ENCODE measurements at places on chromosomes 2 and 18.

GRCh38 chr2:65357095-65357958, 75.1 kb downstream of the SPRED2 start:
- no peak for DNase-seq

GRCh38 chr2:214569419-214570035, 158.7 kb downstream of the VWC2L start:
- no peak for DNase-seq

DNA sequence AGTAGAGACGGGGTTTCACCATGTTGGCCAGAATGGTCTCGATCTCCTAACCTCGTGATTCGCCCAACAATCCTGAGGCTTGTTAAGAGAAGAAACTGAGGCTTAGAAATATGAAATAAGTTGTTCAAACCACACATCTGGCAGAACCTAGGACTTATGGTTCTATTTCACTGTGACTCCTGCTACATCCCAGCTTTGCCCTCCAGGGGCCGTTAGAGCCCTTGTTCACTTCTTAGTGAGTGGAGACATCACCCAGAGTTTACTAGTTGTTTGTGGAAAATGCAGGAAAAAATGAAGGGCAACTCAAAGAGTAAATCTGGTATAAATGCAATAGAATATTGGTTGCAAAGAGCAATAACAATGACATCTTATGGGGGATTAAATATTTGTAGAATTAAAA, 43.9 kb downstream of the MARCHF4 start:
- DNase-seq = no peak

GRCh38 chr2:217880891-217881290, 121.9 kb downstream of the TNS1 start:
- DNase-seq = no peak

DNA sequence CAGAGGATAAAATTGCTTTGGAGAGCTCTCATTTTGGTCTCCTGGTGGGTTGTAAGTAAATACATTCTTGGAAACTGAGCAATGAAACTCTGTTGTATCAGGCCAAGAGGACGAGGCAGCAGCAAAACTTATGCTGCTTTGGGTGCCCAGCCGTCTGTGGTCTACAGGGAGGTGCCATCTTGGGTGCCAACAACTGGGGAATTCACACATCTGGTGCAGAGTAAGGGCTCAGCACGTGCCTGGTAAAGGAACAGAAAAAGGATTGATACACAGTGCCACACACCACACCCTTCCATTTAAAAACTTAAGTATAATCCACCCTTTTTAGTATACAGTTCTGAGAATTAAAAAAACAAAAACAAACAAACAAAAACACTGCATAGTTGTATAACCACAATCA, 221.9 kb downstream of the TSN start:
- no peak for DNase-seq

GRCh38 chr2:20490300-20491181, 43.7 kb downstream of the RHOB start:
- no peak for DNase-seq

- DNase-seq = no peak
Measured at GRCh38 chr2:134640494-134640893, 78.3 kb downstream of the TMEM163 start.

GRCh38 chr2:125296742-125297141, 1271.7 kb downstream of the CNTNAP5 start:
- DNase-seq = no peak

DNA sequence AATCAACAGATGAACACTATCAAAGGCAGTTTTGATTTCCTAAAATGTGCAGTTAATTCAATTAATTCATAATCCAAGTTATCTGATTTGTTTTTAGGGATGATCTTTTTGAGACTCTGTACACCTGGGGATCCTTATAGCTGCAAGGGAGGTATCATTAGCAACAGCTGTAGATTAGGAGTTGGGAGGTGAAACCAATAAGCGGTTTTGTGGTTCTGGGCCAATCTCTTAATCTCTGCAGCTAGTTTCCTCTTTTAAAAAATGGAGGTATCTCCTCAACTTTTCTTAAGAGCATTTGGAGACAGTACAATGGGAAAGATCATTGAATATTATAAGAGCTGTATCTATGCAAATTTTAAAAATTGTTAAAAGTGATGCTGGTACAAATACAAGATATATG, 126.0 kb downstream of the MC4R start:
- no peak for DNase-seq

GRCh38 chr2:206798000-206798399, 32.6 kb downstream of the FASTKD2 start:
- DNase-seq = no peak

DNA sequence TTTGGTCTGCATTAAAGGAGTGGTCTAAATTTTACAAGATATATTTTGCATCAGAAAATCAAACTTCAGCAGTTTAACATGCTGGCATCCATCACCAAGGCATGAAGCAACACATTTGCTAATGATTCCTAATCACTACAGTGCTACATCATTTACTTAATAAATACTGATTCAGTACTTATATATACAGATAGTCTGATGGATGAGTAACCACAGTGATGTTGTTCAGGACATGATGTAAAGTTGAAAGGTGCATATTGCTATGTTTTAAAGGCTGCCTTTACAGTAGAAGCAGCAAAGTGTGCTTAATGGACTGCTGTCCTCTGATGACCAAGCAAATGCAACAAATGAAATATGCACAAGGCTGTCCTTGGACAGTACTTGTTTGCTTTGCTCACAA, 11.1 kb downstream of the SUPT7L start:
- no peak for DNase-seq

DNA sequence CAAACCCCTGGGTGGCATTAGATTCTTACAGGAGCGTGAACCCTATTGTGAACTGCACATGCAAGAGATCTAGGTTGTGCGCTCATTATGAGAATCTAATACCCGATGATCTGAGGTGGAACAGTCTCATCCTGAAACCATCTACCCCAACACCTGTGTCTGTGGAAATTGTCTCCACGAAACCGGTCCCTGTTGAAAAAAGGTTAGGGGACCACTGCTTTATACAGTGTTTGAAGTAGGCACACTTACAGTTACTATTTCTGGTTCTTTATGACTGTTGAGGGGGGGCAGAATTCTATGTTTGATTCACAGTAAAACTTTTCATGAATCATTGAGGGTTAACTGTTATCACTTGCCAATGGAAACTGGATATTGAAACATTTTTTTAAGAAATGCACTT, 72.0 kb downstream of the RIF1 start:
- no peak for DNase-seq

DNA sequence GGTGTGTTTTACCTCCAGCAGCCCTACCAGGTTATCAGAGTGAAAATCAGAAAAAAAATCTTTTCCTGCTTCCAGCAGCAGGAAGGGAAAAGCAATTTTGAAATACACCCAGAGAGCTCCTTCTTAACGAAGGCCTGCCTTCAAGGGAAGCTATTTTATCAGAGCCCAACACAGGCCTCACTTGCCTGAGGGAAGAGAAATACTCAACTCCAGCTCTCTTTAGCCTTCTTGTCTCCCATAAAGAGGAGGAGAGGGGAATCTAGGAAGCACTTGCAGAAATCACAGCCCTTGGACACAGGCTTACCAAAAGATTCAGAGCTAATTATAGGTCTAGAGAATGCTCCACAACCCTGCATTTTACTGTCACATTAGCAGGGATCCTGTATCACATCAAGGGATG, 896.1 kb upstream of the CNTNAP5 start:
- no peak for DNase-seq

DNA sequence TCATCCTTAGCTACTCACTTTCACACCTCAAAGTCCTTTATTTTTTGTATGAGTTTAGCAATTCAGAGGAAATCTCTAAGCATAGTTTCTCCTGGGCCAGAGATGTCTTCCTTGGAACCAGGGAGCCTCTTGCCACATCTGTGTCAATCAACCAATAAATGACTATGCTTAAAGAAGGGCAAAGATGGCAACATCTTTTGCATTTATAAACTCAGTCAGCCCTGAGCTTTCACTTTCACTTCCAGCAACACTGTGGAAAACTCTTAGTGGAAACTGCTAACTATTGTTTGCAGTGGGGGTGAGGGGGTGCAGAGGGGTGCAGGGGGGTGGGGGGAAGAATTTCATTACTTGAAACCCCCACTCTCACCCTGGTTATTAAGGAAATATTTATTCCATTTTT, 3.4 kb downstream of the ACVR1C start:
- DNase-seq = no peak

GRCh38 chr2:41414486-41415230, 633.2 kb upstream of the PKDCC start:
- no peak for DNase-seq

DNA sequence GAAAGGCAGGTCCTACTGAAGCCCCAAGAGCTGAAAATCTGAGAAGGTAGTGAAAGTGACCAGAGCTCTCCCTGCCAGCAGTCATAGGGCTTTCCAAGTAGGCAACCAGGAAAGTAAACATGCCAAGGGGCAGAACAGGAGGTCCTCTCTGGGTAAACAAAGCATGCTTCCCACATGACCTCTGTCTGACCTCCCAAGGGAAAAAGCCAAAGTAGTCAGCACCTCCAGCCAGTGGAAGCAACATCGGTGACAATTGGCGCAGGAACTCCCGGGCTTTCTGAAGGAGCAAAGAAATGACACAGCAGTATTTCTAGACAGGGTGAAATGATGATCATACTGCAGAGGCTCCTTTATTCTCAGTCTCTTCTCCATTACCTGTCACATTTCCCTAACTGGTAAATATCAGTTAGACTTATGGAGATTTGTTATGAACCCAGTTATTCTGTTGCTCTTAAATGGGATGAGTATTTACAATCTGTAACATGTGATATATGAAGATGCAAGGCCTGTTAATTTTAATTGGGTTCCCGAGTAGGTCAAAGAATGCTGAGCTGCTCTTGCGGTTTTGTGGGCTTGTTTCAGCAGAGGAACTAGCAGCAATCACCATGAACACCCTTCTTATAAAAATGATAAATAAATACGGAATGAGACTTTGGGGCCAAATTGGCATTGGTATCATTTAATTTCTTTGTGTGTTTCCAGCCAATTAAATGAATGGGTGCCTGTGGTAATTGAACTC, 321.0 kb downstream of the RND3 start:
- DNase-seq = no peak

DNA sequence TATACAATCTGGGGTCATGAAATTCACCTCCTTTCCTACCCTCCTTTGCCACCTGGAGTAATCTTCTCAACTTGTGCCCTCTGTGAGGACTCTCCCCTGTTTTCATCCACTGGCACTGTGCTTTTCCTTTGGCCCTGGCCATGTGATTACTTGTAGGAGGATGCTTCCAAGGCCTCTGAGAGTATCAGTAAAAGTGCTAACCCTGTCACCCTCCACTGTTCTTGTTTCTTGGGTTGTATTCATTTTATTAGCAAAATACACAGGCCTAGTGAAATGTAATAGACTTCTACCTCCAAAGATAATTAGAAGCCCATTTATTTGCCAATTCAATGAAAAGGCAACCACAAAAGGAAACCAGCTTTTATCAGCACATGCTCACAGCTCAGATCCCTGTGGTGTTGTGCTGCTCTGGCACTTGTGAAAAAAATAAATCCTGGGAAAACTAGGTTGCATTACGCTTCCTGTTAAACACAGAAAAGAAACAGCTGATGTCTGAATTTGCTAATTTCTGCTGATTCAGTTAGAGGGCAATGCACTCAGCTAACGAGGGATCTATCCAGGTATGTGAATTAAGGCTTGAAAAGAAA, 357.5 kb upstream of the ETAA1 start:
- no peak for DNase-seq

DNA sequence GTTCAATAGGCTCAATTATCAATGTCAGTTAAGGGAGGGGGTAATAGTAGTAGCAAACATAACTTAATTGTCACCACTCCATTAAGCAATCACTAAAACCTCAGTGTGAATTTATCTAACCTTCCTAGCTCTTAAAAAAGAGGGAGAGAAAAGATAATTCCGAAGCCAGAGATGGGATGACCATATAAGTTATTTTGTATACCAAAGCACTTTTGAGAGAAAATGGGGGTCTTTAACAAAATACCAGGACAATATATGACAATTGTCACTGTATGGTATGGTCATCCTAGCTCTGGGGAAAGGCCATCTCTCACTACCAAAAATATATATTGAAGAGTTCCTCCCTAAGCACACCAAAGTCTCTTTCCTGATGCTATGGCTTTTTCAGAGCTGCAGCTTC, 55.1 kb downstream of the SPHKAP start:
- no peak for DNase-seq

DNA sequence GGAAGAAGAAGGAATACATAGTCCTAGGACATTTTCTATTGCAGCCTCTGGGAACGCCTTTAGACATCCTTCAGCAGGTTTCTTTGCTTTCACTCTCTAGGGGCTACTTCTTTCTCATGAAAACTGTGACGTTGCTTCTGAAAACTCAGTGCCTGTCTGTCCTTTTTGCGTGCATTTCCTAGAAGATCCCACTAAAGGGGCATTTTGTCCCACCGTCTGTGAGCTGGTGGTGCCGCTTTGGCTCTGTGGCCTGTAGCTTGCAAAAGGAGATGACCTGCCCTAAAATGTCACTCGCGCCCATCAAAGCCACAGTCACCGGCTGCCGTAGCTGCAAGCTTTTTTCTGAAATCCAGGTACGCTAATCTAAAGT, 579 bp downstream of the STAT4 start:
- DNase-seq = no peak

GRCh38 chr2:62824388-62824787, 118.9 kb downstream of the EHBP1 start:
- DNase-seq = no peak

DNA sequence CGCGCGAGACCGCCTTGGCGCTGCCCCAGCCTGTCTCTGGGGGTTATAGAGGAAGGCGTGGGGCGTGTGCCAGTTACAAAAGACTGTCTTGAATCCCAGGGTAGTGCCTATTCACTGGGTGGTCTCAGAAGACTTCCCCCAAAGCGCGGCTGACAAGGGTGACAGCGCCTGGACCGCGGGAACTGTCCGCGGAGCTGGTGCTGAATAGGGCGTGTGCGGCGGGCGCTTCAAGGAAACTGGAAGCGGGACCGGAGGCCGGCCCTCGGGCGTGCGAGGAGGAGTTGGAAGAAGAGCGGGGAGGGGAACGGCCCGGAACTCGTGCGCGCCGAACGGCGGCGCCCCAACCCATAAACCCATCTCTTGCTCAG, 2.3 kb downstream of the EGR4 start:
- no peak for DNase-seq

GRCh38 chr2:74029714-74030397, 45.1 kb downstream of the TET3 start:
- DNase-seq = no peak

- no peak for DNase-seq
Measured at GRCh38 chr2:46780411-46780800, 135.2 kb downstream of the MCFD2 start.

Measured in cortex of kidney (tissue), 1 donor.